Activated naive CD4-positive, alpha-beta T cell treated with anti-CD3 and anti-CD28 coated beads, Interleukin-2, amount 50 U/mL, for 72 hours (primary cell): ENCODE measurements at places on chromosomes 11 and 22. TPM values are rescaled to one million over a fixed set of nuclear protein-coding genes. Genes with fewer than 3 reads are reported as not detected.

Gene RELA
- total RNA-seq = 81.7 TPM

Gene CSNK2A3
- 0.73 TPM for total RNA-seq

DNA sequence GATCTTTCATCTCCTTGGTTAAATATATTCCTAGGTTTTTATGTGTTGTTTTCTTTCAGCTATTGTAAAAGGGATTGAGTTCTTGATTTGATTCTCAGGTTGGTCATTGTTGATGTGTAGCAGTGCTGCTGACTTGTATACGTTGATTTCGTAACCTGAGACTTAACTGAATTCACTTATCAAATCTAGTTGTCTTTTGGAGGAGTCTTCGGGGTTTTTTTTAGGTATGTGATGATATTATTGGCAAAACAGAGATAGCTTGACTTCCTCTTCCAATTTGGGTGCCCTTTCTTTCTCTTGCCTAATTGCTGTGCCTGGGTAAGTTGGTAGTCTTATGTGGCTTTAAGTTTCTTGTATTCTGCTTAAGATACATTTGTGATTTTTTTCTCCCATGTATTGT, 52.8 kb downstream of the CBL start:
- no peak for DNase-seq

DNA sequence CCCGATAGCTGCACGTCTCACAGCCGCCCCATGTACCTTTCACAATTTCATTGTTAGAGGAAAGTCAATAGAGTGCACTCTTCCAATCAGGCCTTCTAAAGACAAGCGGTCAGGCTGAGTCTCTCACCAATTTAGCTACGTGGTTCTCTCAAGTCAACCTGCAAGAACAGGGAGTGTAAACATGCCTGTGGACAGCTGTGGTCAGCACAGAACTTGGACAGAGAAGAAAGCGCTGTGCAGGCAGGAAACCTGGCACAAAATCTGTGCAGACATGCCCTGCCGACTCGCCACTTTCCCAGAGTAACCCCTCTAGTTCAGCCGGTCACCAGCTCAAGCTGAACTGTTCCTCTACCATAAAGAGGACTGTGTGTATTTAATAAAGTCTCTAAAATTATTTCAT, 39.5 kb downstream of the CHKA start:
- DNase-seq = no peak

GRCh38 chr11:94786264-94787126, 18.3 kb downstream of the AMOTL1 start:
- DNase-seq = no peak

DNA sequence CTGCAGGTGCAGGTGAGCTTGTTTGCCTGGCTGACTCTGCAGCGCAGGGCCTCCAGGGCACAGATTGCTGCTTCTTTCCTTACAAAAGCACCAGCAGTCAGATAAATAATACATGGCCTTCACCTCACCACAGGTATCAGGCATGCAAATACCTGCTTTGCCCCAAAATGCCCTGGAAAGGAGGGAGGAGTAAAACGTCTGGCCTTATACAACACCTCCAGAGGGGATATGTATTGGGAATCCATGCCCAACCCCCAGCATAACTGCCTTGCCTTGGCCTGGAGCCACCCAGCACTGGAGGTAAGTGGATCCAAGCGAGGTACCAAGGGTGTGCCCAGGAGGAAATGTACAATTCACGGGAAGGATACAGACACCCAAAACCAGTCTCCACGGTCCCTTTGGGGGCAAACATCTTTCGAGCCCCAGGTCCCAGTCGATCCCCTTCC, 860 bp downstream of the TMEM184B start:
- DNase-seq = no peak

DNA sequence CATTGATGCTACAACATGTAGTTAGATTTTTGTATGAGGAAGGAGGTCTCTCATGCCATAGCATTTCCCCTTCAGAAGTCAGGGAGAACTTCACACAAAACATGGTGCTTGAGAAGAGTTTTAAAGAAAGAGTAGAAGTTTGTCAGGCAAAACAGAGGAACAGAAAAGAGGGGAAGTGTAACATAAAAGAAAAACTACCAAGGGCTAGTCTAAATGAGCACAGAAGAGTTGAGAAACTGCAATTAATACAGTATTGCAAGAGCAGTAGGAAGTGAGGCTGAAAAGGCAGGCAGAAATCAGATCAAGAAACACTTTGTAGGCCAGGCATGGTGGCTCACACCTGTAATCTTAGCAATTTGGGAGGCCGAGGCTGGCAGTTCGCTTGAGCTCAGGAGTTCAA, 61.0 kb downstream of the FAM168A start:
- DNase-seq = no peak

- DNase-seq = peak; percentile 86
Observed at GRCh38 chr22:35257321-35258190, at the start of gene HMGXB4. TSS of gene HMGXB4 (plus strand) at chr22:35257493. CDS start at chr22:35262391, 4,898 bp downstream.
